ENCODE measurements at places on chromosomes 7 and 10.

DNA sequence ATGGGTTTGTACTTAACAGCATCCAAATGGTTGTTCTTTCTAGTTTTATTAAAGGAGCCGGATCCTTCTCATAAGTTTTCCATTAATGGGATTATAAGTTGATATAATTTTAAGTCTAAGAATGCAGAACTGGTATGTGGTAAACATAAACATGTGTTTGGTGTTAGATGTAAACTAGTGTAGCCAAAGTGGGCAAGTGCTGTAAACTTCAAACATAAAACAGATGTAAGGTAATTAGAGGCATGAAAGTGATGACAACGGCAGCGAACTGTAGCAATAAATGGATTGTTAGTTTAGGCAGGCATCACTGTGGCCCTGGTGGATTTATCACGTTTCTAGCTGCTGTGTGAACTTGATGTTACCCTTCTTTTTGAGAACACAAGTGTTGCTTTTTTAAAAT lies 37.9 kb downstream of the BAMBI start:
- DNase-seq, result no peak

GRCh38 chr7:31408140-31408729 lies 67.7 kb upstream of the NEUROD6 start:
- peak; percentile 86 for DNase-seq

GRCh38 chr7:50714857-50715256 lies 67.8 kb downstream of the GRB10 start:
- peak; percentile 56 for DNase-seq

DNA sequence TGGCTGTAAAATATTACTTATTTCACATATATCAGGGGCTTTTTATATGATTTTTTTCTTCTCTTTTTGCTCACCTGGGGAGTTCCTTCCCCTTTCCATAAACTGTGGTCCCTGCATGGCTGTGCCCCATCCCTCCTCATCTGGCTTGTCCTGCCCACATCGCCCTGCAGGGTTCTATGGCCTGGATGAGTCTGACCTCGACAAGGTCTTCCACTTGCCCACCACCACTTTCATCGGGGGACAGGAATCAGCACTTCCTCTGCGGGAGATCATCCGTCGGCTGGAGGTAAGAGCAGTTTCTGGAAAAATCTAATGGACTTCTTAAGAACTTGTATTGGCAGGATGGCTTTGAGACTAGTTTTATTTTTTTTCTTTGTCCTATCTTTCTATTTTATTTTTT lies 60.1 kb downstream of the OGDH start:
- no peak for DNase-seq

DNA sequence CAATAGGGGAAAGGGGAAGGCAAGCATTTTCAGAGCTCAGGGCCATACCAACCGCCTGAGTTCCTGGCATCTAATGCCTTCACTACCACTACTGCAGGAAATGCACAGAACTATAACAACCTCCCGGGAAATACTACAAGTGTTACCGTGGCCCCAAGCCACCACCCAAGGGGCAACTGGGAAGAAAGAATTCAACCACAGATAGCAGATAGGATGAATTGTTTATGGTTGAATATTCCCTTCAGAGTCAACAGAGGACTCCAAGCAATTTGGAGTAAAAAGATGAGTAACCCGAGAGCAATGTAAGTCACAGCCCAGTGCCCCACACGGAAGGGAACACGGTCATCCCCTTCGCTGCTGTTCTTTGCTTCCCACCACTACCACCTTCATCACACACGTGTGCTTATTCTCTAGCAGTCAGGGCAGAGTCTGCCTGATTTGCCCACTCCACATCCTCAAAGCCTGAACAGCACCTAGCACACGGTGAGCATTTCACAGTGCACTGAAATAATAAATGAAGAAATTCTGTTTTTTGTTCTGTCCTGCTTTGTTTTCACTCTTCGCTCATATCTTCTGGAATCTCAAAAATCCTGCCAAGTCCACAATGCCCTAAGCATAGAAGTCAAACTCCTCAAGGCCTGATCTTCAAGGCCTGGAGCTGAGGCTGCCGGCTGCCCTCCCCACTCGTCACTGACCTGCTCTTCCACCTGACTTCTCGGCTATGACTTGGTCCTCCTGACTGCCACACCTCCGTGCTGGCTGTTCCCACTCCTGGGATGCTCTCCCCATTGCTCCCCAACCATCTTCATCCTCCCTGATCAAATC lies 221.1 kb downstream of the KCNMA1 start:
- DNase-seq, result peak; percentile 1

- DNase-seq, result peak; percentile 63
Observed at GRCh38 chr7:21256310-21256877, 171.5 kb upstream of the SP4 start.

DNA sequence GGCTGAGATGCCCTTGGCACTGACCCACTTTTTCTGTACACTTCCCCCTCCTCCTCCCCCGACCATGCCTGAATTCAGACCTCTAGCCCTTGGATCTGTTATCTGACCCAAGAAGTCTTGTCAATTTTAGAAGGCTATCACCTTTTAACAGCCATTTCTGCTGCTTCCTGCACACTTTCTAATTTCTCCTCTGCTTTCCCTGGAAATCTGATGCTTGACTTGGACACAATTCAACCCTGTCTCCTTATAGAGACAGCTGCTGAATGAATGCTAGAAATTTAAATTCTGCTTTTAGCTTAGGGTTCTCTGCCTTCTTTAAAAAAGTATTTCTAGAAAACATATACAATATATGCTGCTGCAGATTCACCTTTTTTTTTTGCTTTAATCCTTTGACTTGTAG lies 417.9 kb upstream of the KLF6 start:
- DNase-seq, result no peak

DNA sequence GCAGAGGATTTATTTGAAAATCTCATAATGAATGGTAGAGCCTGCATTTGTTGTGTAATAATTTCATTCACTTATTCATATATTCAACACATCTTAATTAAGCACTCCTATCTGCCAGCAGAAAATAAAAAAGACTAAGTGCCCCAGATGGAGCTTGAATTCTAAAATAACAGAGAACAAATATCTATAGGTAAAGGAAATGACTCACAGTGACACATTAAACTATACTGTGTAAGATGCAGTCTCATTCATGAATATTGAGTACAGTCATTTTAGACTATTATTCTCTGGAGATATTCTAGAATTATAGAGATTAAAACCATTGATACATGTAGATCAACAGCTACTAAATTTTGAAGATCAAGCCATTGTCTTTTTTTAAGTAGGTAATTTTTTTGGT lies 72.1 kb downstream of the PTPRZ1 start:
- no peak for DNase-seq

DNA sequence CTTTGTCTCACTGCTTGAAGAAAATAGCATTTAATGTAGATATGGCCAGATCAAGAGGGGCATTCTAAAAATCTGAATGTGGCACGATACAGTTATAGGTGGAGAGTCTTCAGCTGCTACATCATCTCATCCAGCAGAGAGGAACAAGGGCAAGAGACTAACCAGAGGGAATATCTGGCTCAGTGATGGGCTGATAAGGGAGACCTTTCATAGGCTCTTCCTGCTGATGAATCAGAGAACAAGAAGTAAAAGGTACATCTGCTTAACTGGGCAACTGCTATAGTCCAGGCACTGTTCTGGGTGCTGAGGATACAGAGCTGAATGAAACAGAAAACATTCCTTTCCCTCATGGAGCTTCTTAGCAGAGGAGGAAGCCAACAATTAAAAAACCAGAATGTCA lies 37.9 kb downstream of the PIP4K2A start:
- DNase-seq, result no peak

DNA sequence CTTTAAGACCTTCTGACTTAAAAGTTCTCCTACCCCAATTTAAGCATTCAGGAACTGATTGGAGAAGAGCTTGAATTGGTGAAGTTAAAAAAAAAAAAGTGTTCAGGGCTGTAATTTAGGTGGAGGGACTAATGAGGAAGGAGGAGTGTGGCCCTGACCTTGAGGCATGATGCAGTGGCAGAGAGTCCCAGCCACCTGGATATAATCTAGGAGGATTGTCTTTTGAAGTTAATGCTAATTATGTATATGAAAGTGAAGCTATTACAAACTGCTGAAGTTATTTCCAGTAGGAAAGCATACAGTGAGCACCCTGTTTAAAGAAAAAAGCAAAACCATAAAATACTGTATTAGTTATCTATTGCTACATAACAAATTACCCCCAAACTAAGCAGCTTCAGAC lies 31.5 kb downstream of the ADD3 start:
- DNase-seq, result no peak

- DNase-seq, result peak; percentile 88
Observed at GRCh38 chr7:88254721-88255424, 35.0 kb upstream of the SRI start.

GRCh38 chr10:92598321-92598720 lies 5.4 kb downstream of the KIF11 start:
- no peak for DNase-seq

DNA sequence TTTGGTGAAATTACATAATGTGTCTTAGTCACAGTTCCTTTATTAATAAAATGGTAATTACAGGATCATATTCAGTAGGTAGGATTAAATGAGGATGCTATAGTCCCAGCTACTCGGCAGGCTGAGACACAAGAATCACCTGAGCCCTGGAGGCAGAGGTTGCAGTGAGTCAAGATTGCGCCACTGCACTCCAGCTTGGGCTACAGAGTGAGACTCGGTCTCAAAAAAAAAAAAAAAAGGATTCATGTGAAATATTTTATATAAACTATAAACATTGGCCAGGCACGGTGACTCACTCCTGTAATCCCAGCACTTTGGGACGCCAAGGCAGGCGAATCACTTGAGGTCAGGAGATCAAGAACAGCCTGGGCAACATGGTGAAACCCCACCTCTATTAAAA lies 197.9 kb downstream of the IMMP2L start:
- DNase-seq, result peak; percentile 1

DNA sequence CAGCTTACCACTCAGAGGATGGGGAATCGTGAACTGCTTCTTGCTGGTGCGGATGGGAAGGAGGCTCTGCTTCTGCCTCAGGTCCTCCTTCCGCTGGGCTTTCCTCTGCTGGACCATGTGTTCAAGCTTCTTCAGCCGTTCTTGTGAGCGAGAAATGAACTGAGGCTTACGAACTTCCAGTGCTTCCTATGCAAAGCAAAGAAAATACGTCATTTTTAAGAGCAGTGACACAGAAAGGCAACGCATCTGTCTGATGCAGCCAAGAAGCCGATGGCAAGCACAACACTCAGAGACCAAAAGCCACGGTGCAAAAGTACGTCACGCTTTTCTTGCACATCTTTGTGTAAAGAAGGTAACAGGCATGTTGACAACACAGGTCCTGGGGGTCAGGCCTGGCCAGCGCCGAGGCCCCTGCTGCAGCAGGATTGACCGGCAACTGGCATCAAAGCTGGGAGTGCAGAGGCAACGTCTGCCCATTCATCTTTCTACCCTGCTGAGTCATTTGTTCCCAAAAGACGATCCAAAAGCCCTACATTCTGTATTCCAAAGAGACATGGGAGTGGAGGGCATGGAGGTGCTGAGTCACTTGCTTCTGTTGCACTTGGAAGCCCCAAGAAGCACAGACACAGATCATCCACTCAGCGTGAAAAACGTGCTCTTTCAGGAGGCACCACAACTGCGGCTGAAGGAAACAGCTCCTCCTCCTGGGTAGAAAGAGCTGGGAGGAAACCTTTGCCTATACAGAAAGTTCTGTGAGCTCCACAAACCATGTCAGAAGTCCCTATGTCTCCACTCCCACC lies 71.0 kb upstream of the ADAM12 start:
- DNase-seq, result no peak

- no peak for DNase-seq
Observed at GRCh38 chr10:7302930-7303557, 107.8 kb downstream of the SFMBT2 start.

DNA sequence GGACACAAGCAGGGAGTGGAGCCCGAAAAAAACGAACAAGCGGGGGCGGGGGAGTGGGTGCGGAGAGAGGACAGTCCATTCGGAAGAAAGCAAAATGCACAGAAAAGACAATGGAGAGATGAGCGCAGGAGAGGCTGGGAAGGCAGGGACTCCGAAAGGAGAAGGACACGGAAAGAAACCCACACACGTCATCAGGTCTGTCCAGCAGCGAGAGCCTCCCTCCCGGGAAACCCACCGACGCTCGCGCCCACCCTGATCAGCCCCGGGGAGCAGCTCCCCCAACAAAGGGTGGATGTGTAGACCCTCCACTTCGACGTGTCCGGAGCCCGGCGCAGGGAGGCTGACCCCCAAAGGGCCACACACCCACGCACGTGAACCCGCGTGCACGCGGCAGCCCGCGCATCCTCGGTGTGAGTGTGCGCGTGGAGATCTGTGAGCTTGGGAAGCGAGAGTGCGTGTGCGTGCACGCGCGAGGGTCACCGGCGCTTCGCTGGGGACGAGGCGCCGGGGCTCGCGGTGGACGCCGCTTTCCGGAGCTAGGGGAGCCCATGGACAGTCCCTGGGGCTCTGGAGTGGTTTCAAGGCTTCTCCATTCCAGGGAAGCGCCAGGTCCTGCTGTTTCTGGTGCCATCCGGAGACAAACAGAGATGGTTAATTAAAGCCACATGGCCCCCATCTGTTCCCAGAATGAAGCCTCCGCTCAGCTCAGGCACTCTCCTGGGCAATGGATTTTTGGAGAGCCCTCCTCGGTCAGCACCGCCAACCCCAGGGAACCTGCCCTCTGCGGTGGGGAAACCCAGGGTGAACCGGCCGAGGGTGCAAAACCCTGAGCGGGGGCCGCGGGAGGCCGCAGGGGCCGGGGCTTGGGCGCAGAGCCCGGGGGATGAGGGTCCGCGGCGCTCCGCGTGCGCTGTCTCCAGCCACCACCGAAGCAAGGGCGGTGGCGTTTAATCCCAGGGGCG lies 916 bp downstream of the LAMB1 start:
- DNase-seq, result no peak

DNA sequence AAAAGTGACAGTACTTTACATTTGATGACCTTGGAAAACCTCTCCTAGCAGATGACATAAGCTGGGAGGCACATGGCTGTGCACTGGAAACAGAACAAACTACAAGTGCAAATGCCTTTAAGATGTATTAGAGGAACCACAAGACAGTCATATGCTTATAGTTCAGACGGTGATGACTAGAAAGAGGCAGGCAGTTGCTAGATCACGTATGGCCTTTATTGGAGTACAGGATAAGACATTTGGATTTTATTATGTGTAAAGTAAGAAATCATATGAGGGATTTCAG lies 290.0 kb downstream of the SORCS1 start:
- DNase-seq, result no peak

DNA sequence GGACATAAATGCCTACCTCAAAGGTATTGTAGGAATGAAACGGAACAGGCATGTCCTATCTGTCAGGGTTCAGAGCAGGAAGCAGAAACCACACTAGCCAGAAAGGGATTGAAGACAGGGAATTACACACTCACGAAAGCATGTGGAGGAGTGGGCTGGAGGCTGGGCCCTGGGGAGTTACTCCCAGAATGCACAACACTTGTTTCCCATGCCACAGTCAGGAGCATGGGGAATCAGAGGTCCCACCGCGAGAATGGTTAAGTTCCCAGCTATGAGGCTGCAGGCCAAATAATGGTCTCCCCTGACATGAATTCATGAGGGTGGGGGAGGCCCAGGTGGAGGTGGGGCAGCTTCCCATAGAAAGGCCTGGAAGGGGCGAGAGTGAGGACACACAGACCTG lies 212.7 kb downstream of the HERPUD2 start:
- no peak for DNase-seq

GRCh38 chr10:8416760-8417159 lies 362.3 kb downstream of the GATA3 start:
- DNase-seq, result no peak

All from LoVo (cell line).